Cortex of kidney (tissue), 1 donor: ENCODE measurements at places on chromosomes 6 and 20.

- DNase-seq: no peak
Measured at GRCh38 chr6:91081452-91082067, 494.7 kb upstream of the MAP3K7 start.

- no peak for DNase-seq
Measured at GRCh38 chr6:115539531-115539930, 521.2 kb downstream of the FRK start.

GRCh38 chr6:26205625-26206574, 118.7 kb downstream of the HFE start:
- no peak for DNase-seq

DNA sequence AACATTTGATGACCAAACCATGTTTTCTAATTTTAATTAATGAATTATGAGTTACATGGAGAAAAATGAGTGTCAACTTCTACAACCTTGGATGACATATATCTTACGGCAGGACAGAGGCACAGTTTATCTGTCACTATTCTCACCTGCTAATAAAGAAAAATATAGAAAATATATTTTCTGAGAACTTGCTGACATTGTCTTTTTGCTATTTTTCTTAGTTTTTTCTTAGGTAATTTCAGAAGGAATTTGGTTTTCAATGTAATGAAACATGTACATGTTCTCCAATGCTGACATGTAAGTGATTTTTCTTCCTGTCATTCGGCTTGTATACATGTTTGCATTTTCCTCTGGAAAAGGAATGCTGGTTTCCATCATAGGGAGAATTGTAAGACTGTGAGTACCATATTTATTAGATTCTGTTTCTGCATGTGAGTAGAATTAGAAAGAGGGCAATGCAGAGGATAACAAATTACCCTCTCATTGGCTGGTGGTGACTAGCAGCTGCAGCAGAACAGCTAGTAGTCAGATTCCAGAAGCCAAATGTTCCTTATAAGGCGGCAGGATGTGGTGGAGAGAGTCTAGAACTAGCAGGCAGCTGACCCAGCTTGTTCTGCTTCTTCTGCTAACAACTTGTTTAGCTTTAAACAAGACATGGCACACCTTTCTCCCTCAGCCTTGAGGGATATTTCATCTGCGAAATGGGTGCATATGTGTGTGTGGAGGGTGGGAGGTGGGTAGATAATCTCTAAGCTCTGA, 132.8 kb upstream of the SPACA1 start:
- DNase-seq: no peak

DNA sequence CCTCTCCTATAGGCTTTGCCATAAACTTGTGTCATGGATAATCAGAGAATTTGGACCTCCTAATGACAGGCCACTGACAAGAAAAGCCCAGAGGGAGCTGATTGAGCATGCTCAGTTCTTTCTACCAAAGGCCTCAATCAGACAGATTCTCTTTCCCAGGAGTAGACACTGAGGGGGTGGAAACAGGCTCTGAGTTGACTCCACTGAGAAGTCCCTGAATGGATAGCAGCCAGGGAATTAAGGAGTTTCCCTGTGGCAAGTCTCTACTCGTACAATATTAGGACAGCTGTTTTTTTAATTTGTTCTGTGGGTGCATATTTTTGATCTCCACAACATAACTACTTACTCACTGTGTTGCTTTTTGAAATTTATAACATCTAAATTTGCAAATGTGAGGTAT, 63.3 kb downstream of the SLC16A10 start:
- no peak for DNase-seq
